ENCODE measurements at places on chromosomes 12 and 14. TPM values are rescaled to one million over a fixed set of nuclear protein-coding genes. Genes with fewer than 3 reads are reported as not detected.

IL31 gene
- total RNA-seq: not detected

DNA sequence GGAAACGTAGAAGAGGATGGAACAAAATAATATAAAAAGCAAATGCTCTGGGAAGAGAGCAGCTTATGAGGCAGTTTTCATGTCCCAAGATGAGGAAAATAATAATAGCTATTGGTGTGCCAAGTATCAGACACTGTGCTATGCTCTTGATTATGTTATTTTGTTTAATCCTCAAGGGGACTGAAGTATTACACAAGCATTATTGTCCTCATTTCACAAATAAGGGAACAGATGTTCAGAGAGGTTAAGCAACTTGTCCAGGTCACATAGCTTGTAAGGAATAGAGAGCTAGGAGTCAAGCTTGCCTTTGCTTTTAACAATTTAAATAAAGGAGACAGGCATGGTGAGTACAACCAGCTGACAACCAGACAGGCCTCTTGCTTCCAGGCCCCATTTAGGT is 26.9 kb upstream of the LTBP2 start:
- H3K27me3 ChIP-seq: no peaks in the 10 kb centered on the region
- peaks cover 23% of the 10 kb centered on the region for H3K4me1 ChIP-seq
- no peak for DNase-seq

NRXN3 gene
- total RNA-seq: not detected

DNA sequence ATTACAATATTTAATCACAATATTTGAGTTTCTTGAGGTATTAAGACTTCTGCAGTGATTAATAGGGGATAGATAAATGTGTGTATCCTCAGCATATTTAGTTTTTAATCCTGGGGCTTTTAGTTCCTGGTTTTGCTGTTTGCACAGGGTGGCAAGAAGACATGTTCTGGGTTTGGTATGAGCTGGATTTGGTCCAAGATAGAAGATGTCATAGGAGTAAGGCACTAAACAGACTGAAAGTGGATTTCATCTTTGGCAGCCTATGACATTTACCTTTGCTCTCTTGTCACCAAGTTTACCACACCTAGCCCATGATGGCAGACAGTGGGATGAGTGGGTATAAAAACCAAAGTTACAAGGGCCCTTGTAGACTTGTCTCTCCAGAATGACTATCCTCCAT is 168.2 kb downstream of the LRRK2 start:
- no peaks in the 10 kb centered on the region for H3K36me3 ChIP-seq
- H3K4me3 ChIP-seq: no peak overlapping the region
- H3K27me3 ChIP-seq: no peaks in the 10 kb centered on the region

DNA sequence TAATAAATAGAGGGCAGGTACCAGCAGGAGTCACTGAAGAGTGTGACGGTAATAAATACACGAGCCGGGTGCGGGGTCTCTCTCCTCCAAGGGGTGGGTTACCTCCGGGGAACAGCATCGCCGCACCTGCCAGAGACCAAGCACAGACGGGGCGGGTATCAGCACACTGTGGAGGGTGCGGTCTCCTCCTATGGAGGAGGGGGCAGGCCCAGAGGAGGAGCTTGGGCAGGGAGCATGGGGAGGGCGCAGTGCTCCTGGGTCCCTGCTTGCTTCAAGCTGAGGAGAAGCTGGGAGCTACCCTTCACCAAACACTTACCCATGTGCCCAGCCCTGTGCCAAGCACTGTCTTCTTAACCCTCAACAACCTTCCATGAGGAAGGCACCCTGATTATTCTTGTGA is 12.8 kb downstream of the PGF start:
- no peak for DNase-seq
- H3K4me1 ChIP-seq: peaks cover 31% of the 10 kb centered on the region
- H3K36me3 ChIP-seq: peaks cover 33% of the 10 kb centered on the region

DNA sequence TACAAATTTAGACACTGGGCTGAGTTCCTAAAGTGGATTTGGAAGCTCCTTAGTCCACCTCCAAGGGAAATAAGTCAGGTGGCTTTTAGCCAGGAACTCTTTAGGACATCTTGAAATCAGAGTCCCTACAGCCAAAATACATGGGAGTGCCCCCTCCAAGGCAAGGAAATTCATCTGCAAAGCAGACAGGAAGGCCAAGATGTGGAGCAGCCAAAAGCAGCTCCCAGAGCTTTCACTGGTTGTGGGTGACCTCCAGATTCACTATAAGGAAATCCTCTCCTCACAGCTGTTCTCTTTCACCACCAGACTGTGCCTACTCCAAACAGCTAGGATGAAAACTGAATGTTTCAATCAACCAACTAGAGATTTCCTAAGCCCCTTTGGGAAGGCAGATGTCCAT is 6.6 kb downstream of the TTC9 start:
- no peak for DNase-seq
- peaks cover 2% of the 10 kb centered on the region for H3K27me3 ChIP-seq
- no peak overlapping the region for H3K27ac ChIP-seq

- no peaks in the 10 kb centered on the region for H3K27me3 ChIP-seq
- no peaks in the 10 kb centered on the region for H3K4me1 ChIP-seq
- no peaks in the 10 kb centered on the region for H3K36me3 ChIP-seq
- peak; percentile 12 for DNase-seq
- no peak overlapping the region for H3K4me3 ChIP-seq
Observed at GRCh38 chr14:53470351-53471043, 317.4 kb upstream of the DDHD1 start.

DNA sequence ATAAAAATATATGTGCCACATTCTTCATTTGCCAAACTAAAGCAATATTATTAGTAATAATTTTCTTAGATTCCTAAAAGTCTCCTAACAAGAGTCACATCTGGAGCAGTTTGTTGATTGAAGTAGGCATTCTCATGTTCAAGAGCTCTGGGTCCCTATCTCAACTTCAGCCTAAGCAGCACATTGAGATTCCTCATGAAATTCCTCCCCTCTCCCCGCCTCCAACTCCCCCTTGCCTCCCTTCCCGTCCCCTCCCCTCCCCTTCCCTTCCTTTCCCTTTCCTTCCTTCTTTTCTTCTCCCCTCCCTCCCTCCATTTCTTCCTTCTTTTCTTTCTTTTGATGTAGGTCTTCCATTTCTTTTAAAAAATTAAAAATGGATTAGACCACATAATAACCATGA is 48.7 kb upstream of the NAV3 start:
- no peak overlapping the region for H3K27ac ChIP-seq
- H3K4me1 ChIP-seq: no peaks in the 10 kb centered on the region
- DNase-seq: no peak
- H3K4me3 ChIP-seq: no peak overlapping the region

DNA sequence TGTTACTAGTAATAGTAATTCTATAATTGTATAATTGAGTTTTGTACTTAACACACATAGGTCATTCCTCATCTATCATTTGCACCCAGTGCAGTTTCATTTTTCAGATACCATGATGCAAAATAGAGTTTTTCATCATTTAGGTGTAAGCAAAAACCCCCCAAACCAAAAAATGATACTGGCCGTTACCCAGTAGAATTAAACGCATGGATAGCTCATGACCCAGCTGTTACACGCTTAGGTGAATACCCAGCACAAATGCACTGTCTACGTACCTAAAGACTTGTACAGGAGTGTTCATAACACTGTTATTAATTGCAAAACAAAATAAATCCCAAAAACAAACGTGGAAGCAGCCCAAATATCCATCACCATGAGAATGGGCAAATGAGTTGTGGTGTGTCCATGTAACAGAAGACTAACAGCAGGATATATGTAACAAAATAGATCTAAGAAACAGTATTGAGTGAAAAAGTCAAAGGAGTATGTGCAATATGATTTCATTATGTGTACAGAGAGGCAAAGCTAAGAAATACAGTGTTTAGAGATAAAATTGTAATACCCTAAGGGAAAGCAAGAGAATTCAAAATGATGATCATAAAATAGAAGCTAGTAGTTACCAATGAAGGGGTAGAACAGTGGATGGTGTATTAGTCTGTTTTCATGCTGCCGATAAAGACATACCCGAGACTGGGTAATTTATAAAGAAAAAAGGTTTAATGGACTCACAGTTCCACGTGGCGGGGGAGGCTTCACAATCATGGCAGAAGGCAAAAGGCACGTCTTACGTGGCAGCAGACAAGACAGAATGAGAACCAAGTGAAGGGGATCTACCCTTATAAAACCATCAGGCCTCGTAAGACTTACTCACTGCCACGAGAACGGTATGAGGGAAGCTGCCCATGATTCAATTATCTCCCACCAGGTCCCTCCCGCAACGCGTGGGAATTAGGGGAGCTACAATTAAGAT is 49.8 kb downstream of the EID3 start:
- H3K4me1 ChIP-seq: peaks cover 6% of the 10 kb centered on the region
- H3K27ac ChIP-seq: no peak overlapping the region
- H3K36me3 ChIP-seq: peaks cover 12% of the 10 kb centered on the region
- H3K4me3 ChIP-seq: no peak overlapping the region

GRCh38 chr12:54940727-54941315 is 43.7 kb downstream of the TESPA1 start:
- no peaks in the 10 kb centered on the region for H3K36me3 ChIP-seq
- no peaks in the 10 kb centered on the region for H3K4me1 ChIP-seq
- H3K4me3 ChIP-seq: no peak overlapping the region
- DNase-seq: no peak

- no peaks in the 10 kb centered on the region for H3K4me1 ChIP-seq
- peak; percentile 9 for DNase-seq
- no peaks in the 10 kb centered on the region for H3K36me3 ChIP-seq
- H3K27ac ChIP-seq: no peak overlapping the region
- no peak overlapping the region for H3K4me3 ChIP-seq
Observed at GRCh38 chr12:108193917-108194316, 64.8 kb downstream of the WSCD2 start.

- H3K36me3 ChIP-seq: no peaks in the 10 kb centered on the region
- DNase-seq: no peak
- no peaks in the 10 kb centered on the region for H3K4me1 ChIP-seq
- no peak overlapping the region for H3K4me3 ChIP-seq
Observed at GRCh38 chr12:98385641-98386040, 129.7 kb upstream of the TMPO start.

CD163L1 gene
- 6.8 TPM for total RNA-seq

MANSC4 gene
- total RNA-seq: not detected

NPFF gene
- total RNA-seq: 0.51 TPM

GLI1 gene
- not detected for total RNA-seq

IFNG-AS1 gene
- total RNA-seq: not detected

GRCh38 chr12:109503611-109504010 is 26.2 kb downstream of the UBE3B start:
- no peak overlapping the region for H3K27ac ChIP-seq
- no peak overlapping the region for H3K4me3 ChIP-seq
- no peaks in the 10 kb centered on the region for H3K4me1 ChIP-seq
- no peaks in the 10 kb centered on the region for H3K27me3 ChIP-seq

SVOP gene
- not detected for total RNA-seq

GRCh38 chr12:13452955-13453570 is 256.5 kb downstream of the EMP1 start:
- H3K36me3 ChIP-seq: no peaks in the 10 kb centered on the region
- no peak overlapping the region for H3K4me3 ChIP-seq
- H3K4me1 ChIP-seq: no peaks in the 10 kb centered on the region

DNA sequence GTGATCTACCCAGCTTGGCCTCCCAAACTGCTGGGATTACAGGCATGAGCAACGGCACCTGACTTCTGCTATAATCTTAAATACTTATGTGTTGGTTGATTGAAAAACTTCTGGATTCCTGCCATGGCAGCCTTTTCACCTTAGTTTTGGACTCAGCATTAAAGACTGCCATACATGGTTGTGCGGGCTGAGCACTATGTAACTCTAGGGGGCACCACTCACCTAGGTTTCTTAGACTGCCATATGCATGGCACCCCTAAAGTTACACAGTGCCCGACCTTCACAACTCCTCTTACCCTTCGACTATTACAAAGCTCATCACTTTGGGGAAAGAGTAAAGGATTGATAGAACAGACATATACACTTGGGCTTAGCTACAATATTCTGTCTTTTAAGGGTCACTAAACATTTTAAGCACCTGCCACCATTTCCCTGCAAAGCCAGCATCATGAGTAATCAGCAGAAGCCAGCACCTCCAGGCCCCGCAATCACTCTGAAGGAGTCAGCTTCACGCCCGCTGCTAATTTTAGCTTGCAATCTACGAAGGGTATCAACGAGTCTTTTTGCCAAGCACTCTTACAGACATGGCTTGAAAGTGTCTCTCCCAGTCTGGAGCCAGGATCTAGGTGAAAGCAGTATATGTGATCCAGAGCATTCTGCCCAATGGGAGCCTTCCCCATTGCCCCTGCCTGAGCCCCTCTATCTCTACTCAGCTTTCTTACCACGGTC is 59.8 kb downstream of the SUDS3 start:
- H3K36me3 ChIP-seq: no peaks in the 10 kb centered on the region
- H3K27ac ChIP-seq: no peak overlapping the region
- no peak for DNase-seq
- peaks cover 10% of the 10 kb centered on the region for H3K4me1 ChIP-seq

GRCh38 chr14:69049675-69050074 is 70.6 kb upstream of the ACTN1 start:
- H3K4me3 ChIP-seq: no peak overlapping the region
- H3K27ac ChIP-seq: no peak overlapping the region
- DNase-seq: peak; percentile 29
- peaks cover 23% of the 10 kb centered on the region for H3K4me1 ChIP-seq
- H3K27me3 ChIP-seq: no peaks in the 10 kb centered on the region

DNA sequence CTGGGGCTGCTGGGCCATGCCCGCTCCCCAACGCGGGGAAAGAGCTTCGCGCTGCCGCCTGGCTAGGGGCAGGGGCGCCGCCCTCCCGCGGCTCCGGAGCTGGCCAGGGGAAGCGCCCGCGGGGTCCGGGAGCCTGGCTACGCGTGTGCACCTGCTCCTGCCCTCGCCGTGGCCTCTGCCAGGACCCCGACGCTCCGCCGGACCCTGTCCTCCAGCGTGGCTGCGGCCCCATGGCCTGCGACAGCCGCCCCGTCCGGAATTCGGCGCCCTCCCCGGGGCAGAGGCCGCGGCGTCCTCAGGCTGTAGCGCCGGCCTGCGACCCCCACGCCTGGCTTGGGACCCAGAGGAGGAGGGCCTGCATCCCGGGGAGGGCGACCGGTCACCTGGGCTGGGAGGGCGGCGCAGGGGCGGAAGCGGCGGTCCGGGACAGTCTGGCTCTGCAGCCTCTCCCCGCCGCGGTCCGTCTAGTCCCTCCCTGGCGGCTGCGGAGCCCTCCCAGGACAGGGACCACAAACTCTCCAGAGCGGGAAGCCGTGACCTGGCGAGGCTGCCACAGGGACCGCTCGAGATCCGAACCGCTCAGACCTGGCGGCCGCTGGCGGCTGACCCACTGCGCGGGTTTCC is 85.6 kb downstream of the ALG10 start:
- H3K27me3 ChIP-seq: no peaks in the 10 kb centered on the region
- no peaks in the 10 kb centered on the region for H3K4me1 ChIP-seq
- no peak overlapping the region for H3K4me3 ChIP-seq

CISTR gene
- not detected for total RNA-seq

GRCh38 chr12:46400406-46400805 is 27.8 kb upstream of the SLC38A2 start:
- no peak overlapping the region for H3K27ac ChIP-seq
- no peak overlapping the region for H3K4me3 ChIP-seq
- H3K4me1 ChIP-seq: peaks cover 33% of the 10 kb centered on the region

RAD9B gene
- 0.38 TPM for total RNA-seq

FOXM1 gene
- total RNA-seq: 25.9 TPM

TOMM20L gene
- not detected for total RNA-seq

OVCH1 gene
- total RNA-seq: not detected

NANOG gene
- total RNA-seq: not detected

- peaks cover 73% of the 10 kb centered on the region for H3K36me3 ChIP-seq
- peak overlapping the region; percentile 92 for H3K27ac ChIP-seq
- H3K4me1 ChIP-seq: peaks cover 49% of the 10 kb centered on the region
Observed at GRCh38 chr14:94058674-94059138, 22.3 kb downstream of the DDX24 start.
